SK-N-MC (cell line): ENCODE measurements at places on chromosomes 11 and 22.

DNA sequence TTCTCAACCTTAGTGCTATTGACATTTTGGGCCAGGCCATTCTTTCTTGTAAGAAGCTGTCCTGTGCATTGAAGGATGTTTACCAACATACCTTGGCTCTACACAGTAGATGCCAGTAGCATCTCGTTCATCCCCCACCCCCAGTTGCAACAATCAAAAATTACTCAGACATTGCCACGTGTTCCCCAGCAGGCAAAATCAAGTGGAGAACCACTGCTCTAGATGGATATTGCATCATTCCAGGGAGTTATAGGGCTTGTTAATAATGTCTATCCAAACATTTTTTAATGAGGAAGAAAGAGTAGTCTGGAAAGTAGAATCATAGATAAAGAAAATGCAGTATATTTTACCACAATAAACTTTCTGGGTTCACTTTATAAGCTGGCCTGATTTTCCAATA, 64.1 kb downstream of the PRMT3 start:
- DNase-seq, result peak; percentile 22

- no peak for DNase-seq
Measured at GRCh38 chr11:13970986-13971385, 8.5 kb downstream of the SPON1 start.

GRCh38 chr22:20022231-20022977, 1.5 kb downstream of the TANGO2 start:
- no peak for DNase-seq

- DNase-seq, result no peak
Measured at GRCh38 chr22:38831166-38831945, 12.5 kb downstream of the NPTXR start.

GRCh38 chr22:38228873-38229740, 27.3 kb downstream of the MAFF start:
- DNase-seq, result no peak
